Skeletal muscle cell (primary cell): ENCODE measurements at places on chromosomes 5 and 9.

GRCh38 chr5:34858790-34859189 is 19.8 kb downstream of the TTC23L start:
- DNase-seq: peak; percentile 51

GRCh38 chr5:144219869-144220268 is 49.2 kb downstream of the KCTD16 start:
- DNase-seq: no peak

DNA sequence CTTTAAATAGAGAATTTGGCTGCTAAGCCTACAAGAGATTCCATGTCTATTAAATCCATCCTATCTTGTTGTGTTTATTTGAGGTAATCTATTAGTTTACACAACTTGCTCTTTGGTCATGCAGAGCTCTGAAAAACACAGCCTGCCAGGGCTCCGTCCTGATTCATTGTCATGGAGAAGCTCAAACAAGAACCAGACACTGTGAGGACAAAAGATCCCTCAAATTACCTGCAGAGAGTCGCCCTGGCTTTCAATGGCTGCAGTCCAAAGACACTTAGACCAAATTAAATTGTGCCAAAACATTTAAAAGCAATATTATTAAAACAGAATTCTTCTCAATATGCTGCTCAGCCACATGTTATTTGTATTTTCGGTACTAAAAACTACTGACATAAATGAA is 60.1 kb downstream of the CDH18 start:
- no peak for DNase-seq

GRCh38 chr5:98602534-98603112 is 170.8 kb upstream of the RGMB start:
- no peak for DNase-seq
